ENCODE measurements at places on chromosomes 3 and 15.

- DNase-seq: no peak
Observed at GRCh38 chr15:70517194-70517590, 246.2 kb downstream of the UACA start.

DNA sequence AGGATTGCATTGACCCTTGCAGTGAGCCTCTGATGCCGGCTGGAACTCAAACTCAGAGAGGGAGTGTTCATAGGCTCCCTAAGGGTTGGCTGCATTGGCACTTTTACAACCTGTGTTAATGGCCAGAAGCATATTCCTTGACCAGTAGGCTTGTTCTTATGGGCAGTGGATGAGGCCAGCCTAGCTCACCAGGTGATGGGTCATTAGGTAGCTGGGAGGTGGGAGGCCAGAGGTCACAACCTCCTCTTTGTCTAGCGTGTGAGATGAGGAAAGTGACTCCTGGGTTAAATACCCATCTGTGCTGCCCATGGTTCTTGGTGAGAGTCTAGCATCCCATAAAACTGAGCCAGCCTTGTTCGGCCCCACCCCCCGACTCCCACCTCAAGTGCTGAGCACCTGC is 275.7 kb upstream of the CTNNB1 start:
- DNase-seq: no peak

DNA sequence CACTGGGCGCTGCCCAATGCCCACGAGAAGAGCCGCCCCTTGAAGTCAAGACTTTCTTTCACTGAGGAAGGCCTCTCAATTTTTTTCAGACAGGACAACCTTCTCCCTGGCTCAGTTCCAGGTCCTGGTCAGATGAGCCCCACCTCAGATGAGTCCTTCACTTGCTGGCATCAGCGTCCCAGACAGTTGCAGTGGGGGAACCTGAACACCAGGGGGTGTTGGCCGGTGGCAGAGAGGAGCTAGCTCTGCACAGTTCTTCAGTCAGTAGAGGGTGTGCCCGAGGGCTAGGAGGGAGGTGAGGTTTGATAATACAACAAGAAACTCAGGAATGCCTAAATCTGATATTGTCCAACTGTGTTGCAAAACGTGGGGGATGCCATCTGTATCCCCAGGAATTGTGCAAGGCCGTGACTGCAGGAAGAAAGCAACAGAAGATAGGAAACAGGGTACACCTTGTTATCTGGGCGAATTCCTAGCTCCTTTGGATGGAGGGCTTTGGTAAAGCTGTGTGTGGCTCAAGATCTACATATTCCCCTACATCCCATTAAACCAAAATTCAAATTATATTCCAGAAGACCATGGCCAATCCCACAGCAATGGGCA is 34.3 kb downstream of the CCR3 start:
- peak; percentile 19 for DNase-seq

- no peak for DNase-seq
Observed at GRCh38 chr3:28012830-28013229, 228.6 kb upstream of the CMC1 start.

- DNase-seq: no peak
Observed at GRCh38 chr15:44802336-44802735, 66.0 kb downstream of the TRIM69 start.

GRCh38 chr3:177145381-177145780 is 51.9 kb downstream of the TBL1XR1 start:
- no peak for DNase-seq

GRCh38 chr3:114624571-114625181 is 330.8 kb downstream of the TIGIT start:
- peak; percentile 49 for DNase-seq

GRCh38 chr3:99829844-99830243 is 12.2 kb downstream of the CMSS1 start:
- DNase-seq: no peak

DNA sequence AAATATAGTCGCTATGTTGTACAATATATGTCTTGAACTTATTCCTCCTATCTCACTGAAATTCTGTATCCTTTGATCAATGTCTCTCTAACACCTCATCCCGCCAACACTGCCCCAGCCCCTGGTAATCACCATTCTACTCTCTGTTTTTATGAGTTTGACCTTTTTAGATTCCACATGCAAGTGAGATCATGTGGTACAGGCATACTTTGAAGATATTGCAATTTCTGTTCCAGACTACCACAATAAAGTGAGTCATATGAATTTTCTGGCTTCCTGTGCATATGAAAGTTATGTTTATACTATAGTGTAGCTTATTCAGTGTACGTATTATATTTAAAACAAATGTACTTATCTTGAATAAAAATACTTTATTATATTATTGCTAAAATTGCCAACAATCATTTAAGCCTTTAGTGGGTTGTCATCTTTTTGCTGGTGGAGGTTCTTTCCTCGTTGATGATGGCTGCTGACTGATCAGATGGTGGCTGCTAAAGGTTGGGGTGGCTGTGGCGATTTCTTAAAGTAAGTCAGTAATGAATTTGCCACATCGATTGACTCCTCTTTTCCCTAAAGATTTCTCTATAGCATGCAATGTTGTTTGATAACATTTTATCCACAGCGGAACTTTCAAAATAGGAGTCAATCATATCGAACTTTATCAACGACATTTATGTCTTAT is 257.2 kb downstream of the NFKBIZ start:
- no peak for DNase-seq

- no peak for DNase-seq
Observed at GRCh38 chr3:171838218-171838720, 4.9 kb upstream of the TMEM212 start.

DNA sequence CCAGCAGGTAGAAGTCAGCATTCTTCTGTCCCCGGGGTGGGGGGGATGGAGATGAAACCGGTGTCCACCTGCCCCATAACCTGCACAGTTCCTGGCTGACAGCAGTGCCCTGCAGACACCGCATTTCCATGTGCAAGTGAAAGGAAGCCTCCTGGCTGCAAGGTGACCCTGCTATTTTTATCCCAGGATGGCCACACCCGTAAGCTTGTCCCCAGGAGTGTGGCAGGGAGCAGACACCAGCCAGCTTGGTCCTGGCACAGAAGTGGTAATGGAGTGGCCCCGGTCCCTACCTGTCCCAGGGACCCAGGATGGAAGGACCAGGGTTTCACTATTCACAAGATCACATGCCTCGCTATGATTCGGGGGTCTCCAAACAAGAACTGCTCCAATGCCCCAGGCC is 85.3 kb upstream of the RPL32 start:
- no peak for DNase-seq

- no peak for DNase-seq
Observed at GRCh38 chr3:185272033-185272432, 18.2 kb upstream of the EHHADH start.

DNA sequence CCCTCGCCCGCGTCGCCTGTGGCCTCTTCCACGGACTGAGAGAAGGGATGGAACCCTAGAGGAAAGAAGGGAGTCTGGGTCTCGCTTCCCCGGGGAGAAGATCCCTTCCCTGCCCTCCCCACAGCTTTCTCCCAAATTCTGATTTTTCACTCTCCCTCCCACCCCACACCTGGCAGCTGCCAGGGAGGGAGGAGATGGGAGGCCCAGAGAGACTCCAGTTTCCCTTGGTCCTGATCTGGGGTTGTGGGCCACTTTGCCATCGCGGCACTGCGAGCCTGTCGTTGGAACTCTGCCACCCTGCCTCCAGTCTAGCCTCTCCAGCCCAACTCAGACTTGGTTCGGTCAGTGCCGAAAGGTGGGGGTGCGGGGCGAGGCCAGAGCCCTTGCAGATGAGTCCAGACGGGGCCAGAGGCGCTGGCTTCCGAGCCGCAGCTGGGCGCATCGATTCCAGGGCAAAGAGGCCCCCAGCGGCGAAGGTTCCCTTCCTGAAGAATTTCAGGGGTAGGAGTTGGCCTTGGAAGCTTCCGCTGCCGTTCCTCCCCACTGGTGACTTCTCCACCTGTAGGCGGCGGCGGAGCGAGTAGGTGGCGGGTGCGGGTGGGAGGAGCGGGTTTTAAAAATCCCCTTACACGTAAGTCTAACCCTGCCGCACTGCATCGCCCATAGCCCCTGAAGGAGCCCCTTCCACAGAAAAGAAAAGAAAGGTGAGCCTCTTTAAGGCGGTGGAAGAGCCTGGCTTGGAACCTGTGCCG is 5.2 kb downstream of the WNT5A start:
- DNase-seq: no peak

DNA sequence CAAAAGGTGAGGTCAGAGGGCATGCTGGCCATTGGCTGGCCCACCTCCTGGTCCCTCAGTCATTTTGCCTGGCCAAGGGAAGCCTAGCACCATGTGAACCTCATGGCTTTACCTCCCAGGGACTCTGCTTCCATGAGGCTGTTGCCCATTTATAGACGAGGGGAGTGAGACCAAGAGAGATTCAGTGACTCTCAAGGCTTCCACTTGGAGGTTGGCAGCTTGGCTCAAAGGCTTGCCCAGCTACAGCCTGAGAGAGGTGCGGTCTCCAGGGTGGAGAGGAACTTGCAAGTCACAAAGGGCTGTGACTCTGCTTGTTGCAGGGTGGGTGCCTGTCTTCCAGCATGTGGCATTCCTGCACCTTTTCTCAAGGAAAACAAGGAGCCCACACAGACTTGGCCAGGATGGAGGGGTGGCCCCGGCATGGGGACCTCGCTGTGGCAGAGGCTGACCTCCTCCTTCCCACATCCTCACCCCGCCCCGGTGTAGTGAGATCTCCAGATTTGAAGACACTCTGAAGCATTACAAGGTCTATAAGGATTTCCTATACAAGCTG is 24.5 kb downstream of the CFAP100 start:
- no peak for DNase-seq

GRCh38 chr3:10137178-10137577 is 4.4 kb upstream of the VHL start:
- no peak for DNase-seq

GRCh38 chr15:79635897-79636561 is 203.9 kb downstream of the MINAR1 start:
- no peak for DNase-seq

GRCh38 chr3:73332558-73332957 is 271.1 kb downstream of the EBLN2 start:
- no peak for DNase-seq

- DNase-seq: no peak
Observed at GRCh38 chr3:187624588-187624987, 45.6 kb downstream of the SST start.

GRCh38 chr3:46778101-46778500 is 60.4 kb upstream of the PRSS50 start:
- DNase-seq: no peak

- no peak for DNase-seq
Observed at GRCh38 chr15:41510728-41511127, 2.9 kb downstream of the LTK start.
